ENCODE measurements at places on chromosomes 11 and 22.

DNA sequence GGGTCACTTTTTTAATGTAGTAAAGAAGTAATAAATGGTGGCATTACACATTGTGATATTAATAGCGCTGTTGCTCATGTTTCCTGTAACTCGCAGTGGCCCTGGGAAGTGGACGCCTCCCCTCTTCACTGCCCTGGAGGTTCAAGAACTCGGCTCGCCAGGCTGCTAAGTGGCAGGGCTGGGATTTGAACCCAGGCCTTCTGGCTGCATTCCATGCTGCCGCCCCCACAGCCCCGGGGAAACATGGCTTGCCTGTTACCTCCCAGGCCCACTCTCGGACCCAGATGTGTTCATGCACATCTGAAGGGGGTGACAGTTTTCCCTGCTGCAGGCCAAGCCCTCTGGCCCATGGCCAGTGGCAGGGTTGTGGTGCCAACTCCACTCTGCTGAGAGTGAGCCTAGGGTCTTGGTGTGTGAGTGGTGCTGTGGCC lies 25.0 kb upstream of the MGAT3 start:
- DNase-seq, result peak; percentile 83

DNA sequence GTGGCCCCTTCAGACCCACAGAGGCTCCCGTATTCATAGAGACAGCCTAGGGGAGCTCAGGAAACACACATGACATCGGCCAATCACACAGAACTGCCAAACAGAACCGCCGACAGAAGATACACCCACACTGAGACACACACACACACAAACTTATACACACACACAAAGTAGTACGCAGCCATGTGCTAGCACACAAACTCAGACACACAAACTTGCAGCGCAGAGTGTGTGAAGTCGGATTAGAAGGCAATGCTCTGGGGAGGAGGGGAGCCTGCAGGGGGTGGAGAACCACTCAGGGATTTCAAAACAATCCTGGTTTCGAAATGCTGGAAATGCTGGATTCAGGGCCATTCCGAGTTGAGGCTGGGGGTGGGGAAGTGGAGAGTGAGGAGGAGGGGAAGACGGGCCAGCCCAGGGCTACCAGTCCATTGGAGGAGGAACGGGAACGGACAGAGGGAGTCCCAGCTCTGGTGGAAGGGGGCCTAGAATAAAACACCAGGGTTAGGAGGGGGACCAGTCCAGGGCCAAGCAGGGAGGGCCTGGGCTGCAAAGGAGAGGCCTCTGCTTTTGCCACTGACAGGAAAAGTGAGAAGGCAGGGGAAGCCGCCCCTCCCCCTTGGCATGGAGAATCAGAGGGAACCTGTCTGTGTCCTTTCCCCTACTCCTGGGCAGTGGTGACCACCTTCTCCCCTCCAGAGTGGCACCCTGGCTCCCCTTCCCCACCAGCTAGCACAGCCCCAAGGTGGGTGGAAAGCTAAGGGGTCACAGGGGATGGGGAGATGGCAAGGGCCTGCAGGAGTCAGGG lies 4.4 kb downstream of the BCL9L start:
- peak; percentile 49 for DNase-seq

DNA sequence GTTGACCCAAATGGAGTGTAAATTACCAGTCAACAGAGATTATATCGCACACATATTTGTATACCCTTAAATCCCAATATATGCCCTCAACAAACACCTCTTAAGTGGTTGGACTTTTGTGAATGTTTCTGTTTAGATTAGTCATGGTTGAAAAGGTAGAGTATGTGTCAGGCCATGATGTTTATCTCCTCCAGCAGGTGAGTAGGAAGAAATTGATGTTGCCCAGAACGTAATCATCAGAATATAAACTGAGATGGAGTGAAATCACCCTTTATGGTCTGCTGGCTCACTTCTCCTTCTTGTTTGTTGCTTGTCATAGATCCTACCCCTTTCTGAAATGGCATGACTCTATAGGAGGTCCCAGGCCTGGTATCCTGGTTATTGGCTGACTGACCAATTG lies 431.8 kb downstream of the ETS1 start:
- DNase-seq, result no peak

GRCh38 chr22:37054600-37055365 lies 3.2 kb downstream of the KCTD17 start:
- DNase-seq, result no peak

- DNase-seq, result no peak
These were observed 84.0 kb downstream of the DHCR7 start for GRCh38 chr11:71364176-71364671.
